ENCODE measurements at places on chromosomes 12 and 14.
A peak's percentile ranks its signal among the peaks of the same experiment; 100 is the strongest.

DNA sequence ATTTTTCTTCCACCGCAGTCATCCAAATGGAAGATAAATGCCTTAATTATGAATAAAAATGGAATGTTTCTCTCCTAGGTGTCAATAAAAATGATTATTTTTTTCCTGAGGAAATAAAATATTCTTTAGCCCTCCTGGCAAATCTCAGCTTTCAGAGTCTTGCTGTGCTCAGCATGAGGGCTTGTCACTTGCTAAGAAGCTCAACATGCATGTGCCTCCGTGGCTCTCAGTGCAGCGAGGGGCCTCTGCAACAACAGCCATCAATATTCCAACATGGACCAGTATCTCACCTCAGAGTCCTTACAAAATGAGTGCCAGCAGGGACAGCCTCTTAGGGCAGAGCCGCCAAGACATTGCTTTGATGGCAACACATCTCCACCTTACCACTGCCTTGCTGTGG, 159.5 kb upstream of the TMPO start:
- no peak for DNase-seq

DNA sequence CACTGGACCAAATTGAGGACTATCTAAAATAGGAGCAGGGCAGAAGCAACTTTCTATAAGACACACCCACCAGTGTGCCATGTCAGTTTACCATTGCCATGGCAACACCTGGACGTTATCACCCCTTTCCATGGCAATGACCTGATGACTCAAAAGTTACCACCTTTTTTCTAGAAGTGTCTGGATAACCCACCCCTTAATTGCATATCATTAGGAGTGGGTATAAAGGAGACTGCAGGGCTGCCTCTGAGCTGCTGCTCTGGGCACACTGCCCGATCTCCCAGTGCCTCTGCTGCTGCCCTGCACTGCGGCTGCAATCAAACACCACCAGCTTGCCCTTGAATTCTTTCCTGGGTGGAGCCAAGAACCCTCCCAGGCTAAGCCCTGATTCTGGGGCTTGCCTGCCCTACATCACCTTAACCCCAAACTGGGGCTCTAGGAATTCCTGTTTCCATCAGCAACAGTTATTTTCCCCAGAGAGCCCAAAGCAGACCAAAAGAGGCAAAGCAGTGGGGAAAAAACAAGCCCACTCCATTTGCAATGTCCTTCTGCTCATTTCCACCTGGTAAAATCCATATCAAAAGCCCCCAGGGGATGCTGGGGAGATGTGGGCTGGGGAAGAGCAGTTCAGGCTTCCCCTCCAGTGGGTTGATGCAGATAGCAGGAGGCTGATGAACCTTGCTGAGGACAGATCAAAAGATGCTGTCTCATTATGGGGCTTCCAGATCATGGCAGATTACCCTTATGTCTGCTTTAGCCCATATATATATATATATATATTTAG, 129.5 kb upstream of the NCOR2 start:
- DNase-seq: peak; percentile 41

DNA sequence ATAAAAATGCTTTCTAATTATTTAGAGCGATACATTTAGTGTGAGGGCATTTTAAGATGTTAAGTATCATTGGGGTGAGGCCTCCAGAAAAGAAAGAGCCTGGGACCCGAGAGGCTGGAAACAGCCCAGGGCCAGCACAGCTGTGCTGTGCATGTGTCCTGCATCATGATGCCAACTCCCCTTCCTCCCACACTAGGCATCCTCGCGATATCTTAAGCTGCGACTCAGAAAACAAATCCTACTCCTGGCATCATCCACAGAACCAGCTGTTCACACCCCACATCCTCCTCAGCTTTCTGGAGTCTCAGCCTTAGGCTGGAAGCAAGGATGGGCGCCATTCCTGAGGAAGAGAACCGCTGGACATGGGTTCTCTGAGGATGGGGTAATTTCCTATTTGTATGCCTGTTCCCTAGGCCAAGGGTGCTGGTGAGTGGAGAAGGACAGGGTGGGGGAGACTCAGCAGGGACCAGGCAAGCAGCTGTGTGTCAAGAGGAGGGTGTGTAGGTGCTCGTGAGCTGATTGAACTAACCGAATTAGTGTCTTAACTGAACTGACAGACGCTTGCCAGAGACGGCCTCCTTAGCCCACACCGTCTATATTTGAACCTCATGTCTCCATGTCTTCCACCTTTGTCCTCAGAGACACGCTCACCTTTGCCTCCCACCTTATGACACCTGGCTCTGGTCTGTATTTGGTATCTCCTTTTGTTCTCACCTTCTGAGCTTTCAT, 15.6 kb upstream of the MCRS1 start:
- DNase-seq: no peak

DNA sequence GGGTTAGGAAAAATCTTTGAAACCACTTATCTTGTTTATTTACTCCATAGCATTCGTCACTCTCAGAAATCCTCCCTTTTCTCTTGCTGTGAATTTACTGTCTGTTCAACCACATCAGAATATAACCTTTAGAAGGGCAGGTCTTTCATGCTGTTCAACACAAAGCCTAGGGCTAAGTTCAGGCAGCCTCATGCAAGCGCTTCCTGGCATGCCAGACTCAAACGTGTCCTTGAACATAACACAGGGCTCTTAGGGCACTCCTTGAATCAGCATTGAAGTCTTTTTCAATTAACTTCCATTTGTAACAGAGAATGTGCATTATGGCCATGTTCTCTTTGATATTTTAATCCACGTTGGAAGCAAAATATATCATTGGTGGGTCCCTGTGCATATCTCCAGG, 377.7 kb downstream of the GLT1D1 start:
- DNase-seq: no peak

DNA sequence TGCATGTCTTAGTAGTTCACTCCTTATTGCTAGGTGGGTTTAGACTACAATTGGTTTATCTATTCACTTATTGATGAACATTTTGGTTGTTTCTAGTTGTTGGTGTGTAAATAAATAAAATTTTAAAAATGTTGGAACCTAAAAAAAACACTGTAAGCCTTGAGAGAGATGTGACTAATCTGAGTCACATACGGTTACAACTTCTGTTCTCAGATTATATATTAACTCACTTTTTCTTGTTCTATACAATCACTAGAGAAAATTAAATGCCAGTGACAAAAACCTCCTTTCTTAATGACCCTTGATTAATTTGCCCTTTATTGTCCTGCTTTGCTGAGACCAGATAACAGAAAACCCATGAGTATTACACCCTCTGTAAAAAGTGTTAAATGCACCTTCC, 7.1 kb upstream of the TDG start:
- DNase-seq: no peak

GRCh38 chr12:32946504-32947131, 50.0 kb upstream of the PKP2 start:
- no peak for DNase-seq

Measured in G401 (cell line).